Heart right ventricle (tissue), 16 donors: ENCODE measurements at places on chromosomes 11 and 22. TPM values are rescaled to one million over a fixed set of nuclear protein-coding genes. Genes with fewer than 3 reads are reported as not detected.

DNA sequence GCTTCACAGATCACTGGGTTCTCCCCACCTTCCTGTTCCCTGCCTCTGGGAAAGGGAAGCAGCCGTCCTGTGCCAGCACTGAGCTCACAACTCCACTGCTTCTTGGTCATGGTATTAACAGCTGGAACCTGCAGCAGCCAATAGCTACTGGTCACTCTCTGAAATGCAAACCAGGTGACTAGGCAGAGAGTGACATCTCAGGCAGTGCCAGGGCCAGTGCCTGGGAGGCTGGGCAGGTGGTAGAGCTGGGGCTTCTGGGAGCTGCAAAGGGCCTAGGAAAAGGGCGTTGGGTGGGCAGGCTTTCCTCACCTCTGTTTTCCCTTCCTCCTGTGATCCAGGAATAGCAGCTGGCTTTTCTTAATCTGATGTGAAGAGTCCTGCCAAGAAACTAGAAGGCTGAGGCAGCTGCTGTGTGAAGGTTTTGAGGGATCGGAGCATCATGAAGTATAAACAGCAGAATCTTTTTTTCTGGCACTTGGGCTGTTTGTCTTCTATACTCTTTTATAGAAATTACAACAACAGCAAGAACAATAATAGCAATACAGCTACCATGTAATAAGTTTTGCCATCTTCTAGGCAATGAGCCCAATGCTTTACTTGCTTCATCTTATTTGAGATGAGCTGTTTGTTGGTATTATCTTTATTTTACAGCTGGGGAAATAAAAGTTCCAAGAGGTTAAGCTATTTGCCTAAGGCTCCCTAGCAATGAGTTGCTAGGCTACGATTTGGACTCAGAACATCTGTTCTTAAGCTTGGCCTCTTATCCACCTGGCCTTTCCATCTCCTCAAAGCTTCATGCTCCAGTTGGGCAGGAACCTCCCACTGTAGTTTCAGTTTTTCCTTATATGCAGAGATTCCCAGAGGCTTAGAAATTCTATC lies 22.0 kb upstream of the CD44 start:
- no peak for DNase-seq

DNA sequence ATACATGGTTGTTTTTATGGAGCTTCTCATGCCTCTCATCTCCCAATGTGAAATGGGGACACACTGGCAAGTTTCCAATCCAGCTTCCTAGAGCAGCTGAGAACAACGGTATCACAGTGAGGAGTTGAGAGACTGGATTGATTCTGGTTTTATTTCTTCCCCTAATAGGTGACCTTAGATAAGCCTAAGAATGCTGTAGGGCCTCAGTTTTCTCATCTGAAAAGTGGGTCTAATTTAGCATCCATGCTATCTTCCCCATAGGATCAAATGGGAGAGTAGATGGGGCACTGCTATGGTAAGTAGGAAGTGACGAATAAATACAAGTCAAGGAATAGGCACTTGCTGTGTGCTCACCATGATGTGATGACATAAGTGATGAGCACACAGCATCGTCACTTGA lies 61.1 kb upstream of the PHOX2A start:
- DNase-seq: no peak

Gene RRM1
- 22.9 TPM for total RNA-seq

DNA sequence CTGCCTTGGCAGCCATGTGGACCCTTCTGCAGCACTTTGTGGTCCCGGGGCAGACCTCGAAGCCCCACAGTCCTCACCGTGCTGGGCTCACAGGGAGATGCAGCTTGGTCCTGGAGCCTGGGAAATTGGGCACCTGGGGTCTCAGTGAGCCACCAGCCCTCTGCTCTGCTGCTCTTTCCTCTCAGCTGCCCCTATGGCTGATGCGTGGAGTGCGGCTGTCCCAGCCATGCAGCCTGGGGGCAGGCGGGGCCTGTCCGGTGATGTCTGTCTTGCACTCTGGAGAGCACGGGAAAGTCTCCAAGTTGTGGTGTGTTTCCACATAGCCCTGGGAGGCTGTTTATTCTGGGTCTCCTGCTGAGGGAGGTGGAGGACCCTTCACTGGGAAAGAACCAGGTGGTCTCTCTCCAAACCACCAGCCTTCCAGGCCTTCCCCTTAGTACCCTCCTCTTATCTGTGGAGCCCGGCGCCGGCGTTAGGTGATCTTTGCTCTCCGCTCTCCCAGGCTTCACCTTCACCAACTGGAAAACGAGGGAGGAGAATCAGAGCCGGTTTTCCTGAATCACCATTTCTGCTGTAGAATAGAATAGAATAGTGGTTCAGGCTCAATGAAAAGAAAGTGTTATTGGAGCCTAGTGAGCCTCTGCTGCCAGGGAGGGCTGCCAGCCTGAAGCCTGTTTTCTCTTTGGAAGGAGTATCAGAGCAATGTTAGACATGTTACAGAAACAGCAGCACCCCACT lies 41.2 kb upstream of the GRAMD4 start:
- DNase-seq: peak; percentile 73

DNA sequence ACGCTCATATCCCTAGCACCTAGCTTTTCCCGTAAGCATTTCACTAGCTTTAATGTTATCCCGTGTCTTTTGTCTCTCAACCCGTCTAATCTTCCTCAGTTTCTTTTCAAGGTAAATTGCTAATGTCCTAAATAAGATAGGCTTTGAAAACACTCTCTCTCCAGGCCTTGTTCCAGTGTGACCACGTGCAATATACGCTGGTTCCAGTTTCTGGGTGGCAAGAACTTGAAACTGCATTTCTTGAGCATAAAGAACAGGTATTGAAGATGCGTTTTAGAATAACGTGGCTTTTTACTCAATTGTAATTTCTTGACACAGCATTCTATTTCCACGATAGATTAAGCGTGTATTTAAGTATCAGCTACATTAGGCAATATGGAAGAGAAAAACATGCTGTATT lies 1.1 kb downstream of the CDC45 start:
- no peak for DNase-seq

GRCh38 chr22:38043151-38044039 lies 13.8 kb upstream of the PICK1 start:
- no peak for DNase-seq
